Right ventricle myocardium superior (tissue), 1 donor: ENCODE measurements at places on chromosomes 3 and 15. TPM values are rescaled to one million over a fixed set of nuclear protein-coding genes. Genes with fewer than 3 reads are reported as not detected.

INSYN1 gene
- 155 TPM for total RNA-seq

AHSG gene
- total RNA-seq = not detected

CD276 gene
- total RNA-seq = 36.5 TPM

LRRC2 gene
- 122 TPM for total RNA-seq

GNAT1 gene
- not detected for total RNA-seq

EPHA6 gene
- total RNA-seq = 0.70 TPM

NRG4 gene
- total RNA-seq = not detected

CISH gene
- 8.0 TPM for total RNA-seq

TMEM207 gene
- not detected for total RNA-seq

DNAH12 gene
- 0.08 TPM for total RNA-seq
